CD4-positive, alpha-beta T cell treated with Interleukin-2 at 100 ng/mL for 4 hours (primary cell): ENCODE measurements at places on chromosomes 12 and 14.

- DNase-seq: no peak
These were observed 2.1 kb downstream of the WNK1 start for GRCh38 chr12:754473-754820.

- DNase-seq: no peak
These were observed 482.8 kb downstream of the MED13L start for GRCh38 chr12:115794659-115795081.

DNA sequence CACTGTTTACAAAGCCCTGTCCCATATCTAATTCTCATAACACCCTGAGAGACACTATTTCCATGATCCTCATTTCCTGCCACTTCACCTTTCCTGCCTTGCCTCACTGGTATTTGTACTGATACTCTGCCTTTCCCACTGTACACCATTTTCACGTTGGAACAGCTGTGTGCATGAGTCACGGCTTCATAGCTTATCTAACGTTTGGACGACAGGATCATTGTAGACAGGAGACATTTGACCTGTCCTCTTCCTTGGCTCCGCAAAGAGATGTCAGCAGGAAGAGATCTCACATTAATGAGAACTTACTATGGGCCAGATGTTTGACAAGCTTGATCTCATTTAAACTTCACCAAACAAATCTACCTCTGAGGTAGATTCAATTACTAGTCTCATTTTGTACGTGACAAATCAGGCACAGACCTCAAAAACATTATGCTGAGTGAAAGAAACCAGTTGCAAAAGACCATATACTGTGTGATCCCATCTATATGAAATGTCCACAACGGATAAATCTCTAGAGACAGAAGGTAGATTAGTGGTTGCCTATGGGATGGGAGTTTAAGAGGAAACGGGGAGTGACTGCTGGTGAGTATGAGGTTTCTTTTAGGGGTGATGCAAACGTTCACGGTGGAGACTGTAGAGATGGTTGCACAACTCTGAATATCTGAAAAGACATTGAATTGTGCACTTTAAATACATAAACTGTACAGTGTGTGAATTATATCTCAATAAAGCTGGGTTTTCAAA, 71.2 kb downstream of the KCNK13 start:
- DNase-seq: no peak

DNA sequence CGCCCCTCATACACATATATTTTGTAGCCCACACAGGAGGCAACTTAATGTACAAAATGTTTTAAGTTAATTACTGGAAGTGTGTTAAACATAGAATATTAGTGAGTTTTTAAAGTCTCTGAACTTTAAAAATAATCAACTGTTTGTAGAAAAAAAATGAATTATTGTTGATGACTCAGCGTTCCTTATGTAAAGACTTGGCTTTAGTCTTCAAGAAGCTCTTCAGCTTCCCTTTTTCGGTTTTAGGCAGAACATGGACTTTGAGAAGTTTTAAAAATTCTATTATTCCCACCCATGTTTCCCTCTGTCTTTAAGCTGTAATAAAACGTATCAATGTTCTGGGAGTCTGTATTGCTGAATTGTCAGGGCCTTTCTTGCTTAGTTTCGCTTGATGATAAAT, 269.5 kb downstream of the FBXL14 start:
- DNase-seq: no peak

DNA sequence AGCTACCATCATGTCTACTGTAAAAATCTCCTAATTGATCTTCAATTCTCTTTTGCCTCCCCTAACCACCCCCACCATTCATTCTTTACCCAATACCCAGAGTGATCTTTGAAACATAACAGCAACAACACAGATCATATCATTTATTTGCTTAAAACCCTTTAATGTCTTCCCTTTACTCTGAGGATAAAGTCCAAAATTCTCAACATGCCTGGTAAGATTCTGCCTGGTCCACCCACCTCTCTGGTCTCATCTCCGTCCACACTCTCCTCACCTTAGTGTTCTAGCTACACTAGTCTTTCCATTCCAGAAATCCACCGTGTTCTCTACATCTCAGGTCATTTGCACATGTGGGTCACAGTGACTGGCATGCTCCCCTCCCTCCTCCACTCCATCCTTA, 27.7 kb downstream of the SLC38A4 start:
- DNase-seq: no peak

- DNase-seq: no peak
These were observed 77.7 kb upstream of the GNPNAT1 start for GRCh38 chr14:52868911-52869618.

DNA sequence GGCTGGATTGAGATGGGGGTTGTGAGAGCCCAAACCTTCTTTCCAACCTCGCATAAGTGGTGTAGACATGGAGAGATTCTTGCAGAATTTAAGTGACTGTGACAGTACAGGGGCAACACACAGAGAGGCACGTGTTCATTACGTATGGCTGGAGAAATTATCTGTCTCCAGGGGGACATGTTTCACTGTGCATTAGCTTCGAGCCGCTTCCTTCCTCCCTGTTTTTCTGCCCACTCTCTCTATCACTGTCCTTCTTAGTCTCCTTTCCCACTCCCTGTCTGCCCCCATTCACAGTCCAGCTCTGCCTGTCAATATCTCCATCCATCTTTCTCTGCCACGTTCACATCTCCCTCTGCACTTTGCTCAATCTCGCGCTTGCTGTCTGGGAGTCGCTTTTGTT, 11.5 kb upstream of the C14orf93 start:
- no peak for DNase-seq

- DNase-seq: no peak
These were observed 428.6 kb downstream of the AACS start for GRCh38 chr12:125493704-125494308.

DNA sequence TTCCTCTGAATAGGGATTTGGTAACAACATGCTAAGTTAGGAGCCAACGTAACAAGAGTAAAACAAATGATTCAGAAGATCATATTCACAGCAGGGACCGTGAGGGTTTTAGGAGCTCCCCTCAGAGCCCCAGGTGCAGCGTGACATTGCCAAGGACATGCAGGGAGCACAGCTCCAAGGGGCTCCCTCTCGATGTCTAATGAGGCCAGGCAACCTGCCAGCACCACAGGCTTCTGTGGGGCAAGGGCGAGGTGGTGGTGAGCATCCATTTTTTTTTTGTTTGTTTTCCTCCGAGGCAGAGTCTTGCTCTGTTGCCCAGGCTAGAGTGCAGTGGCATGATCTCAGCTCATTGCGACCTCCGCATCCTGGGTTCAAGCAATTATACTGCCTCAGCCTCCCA, 95.1 kb upstream of the PTPRB start:
- no peak for DNase-seq

- no peak for DNase-seq
These were observed 3.8 kb upstream of the KRT85 start for GRCh38 chr12:52370926-52371608.

- no peak for DNase-seq
These were observed 36.1 kb upstream of the C12orf76 start for GRCh38 chr12:110084314-110085015.

GRCh38 chr14:93249128-93249831, 42.2 kb downstream of the UBR7 start:
- DNase-seq: no peak

DNA sequence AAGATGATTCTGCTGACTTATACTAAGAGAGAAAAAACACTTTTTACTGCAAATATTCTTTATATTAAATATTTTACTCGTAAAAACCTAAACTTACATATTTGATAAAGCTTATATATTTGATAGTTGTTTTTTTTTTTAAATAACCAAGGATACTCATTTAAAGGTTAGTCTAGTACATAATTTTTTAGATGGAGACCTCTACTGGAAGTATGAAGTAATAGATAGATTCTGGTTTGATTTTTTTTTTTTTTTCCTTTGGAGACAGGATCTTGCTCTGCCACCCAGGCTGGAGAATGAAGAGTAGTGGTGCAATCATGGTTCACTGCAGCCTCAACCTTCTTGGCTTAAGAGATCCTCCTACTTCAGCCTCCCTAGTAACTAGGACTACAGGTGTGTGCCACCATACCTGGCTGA, 16.4 kb downstream of the ARID2 start:
- no peak for DNase-seq

GRCh38 chr12:113071135-113072112, 14.9 kb downstream of the DTX1 start:
- no peak for DNase-seq

GRCh38 chr12:124057691-124058090, 84.7 kb downstream of the ZNF664 start:
- DNase-seq: no peak

GRCh38 chr12:47805417-47805816, 14.3 kb downstream of the HDAC7 start:
- no peak for DNase-seq

DNA sequence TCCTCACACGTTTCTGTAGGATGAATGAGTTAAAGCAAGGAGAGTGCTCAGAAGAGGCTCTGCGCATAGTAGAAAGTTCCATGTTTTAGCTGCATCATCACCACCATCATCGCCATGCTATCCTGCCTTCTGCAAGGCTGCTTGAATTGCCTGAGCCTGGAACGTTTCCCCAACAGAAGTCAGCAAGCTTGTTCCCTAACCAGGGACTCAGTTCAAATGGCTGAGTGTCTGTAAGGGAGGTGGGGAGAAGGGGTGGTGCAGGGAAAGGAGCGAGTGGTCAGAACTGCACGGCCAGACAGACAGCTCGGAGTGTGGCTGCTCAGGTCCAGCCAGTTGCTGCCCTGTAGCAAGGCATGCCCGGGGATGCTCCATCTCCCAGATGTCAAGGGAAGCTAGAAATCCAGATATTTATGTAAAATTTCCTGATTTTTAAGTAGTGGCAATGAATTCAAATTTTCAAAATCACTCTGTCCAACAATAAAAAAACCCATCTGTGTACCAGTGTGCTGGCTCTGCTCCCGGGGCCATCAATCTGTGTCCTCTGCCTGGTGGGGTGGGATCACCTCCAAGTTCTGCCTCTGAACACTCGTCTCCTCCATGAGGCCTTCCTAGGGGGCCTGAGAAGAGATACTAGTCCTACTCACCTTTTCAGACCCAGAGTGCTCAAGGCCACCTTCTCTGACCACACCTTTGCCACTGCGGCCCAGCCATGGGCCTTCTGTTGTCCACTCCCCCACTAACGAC, 162.7 kb downstream of the FOXN3 start:
- no peak for DNase-seq

- DNase-seq: no peak
These were observed 30.7 kb upstream of the SLC17A8 start for GRCh38 chr12:100326208-100326607.

GRCh38 chr14:105475269-105476096, 862 bp downstream of the CRIP2 start:
- DNase-seq: peak; percentile 32

DNA sequence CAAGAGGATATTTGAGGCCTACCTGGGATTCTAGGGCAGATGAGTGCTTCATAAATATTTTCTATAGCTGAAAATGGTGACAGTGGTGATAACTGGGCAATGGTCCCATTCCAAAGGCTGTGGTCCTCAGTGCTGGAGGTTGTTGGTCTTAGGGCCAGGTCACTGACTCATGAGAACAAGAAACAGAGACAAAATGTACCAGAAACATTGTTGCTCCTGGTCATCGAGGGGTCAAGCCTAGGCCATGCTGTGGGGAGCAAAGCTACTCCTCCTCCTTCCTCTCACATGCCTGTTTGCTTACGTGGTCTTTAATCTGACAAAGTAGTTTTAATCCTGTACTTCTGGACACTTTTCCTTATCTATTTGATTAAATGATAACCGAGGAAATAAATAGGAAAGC, 33.8 kb downstream of the ERG28 start:
- DNase-seq: no peak

GRCh38 chr12:57168058-57168457, 20.6 kb upstream of the LRP1-AS start:
- no peak for DNase-seq

DNA sequence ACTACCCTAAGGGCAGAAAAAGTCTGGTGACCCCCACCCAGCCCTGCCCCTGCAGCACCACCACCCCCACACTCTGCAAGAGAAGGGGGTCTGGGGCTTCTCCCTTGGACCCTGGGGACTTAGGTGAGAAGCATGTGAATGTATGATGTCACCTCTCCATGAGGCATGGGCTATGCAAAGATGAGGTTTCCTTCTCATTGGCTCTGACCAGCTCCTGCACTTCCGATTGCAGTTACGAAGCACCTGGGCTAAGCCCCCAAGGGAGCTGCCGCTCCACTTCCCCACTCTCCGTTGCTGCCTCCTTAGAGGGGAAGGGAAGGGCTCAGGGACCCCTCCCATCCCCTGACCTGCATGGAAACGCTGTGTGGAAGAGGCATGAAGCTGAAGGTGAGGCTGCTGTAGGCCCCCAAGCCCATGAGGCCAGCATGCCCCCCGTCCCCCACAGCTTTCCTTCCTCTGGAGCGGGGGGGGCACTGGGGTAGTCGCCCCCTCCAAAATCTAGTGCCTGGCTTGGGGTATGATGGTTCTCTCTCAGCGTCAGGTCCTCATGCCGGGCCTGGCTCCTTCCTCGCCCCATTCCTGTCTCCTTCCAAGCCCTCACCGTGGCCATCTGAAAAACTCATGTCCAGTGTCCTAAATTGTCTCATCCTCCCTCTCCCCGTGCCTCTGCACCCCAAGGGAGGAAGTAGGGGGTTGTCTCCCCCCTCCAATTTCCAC, 5.5 kb upstream of the DDX23 start:
- DNase-seq: no peak

GRCh38 chr12:44835641-44836379, 40.3 kb downstream of the NELL2 start:
- peak; percentile 79 for DNase-seq

DNA sequence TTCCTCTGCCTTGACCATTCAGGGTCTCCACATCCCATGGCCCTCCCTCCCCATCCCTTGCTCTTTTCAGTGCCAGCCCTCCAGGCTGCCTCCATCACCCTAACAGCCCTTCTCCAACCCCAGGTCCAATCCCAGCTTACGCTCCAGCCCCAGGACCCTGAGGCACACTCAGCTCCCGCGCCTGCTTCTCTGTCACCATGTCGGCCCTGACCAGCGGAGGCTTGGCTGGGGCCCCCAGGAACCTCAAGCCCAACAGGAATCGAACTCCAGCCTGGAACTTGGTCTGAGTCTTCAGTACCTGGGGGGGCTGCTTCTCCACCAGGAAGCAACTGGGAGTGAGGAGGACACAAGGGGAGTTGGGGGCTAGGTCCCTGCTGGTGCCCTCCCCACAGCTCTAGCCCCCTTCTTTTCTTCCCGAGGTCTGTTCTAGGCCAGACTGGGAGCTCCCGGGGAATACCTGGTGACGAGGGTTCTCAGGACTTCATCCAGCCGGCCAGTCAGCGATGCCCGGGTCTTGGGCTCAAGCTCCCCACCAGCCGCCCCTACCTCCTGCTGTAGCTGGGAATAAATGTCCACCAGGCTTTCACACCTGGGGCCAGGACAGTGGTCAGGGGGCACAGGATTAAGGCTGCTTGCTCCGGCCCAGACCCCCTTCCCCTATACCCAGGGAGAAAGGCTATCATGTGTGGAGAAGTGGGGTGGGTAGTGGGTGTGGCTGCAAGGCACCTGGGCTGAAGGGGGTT, 6.0 kb downstream of the STAT6 start:
- no peak for DNase-seq

DNA sequence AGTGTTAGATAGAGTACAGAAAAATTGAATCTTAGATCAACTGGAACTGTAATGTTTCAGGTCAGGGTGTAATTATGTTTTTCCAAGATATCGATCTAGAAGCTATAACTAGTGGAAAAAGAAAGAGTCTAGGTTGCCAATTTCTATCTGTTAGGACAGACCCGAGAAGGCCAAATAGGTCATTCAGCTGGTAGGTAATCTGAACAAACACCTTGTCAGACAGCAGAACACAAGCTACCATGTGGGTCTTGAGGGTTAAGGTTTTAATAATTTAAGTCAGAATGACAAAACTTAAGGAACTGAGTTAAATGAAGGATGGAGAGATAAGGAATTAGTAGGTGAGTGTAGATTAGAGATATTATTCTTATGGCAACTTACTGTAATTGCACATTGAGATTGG, 44.9 kb upstream of the KCNMB4 start:
- DNase-seq: no peak
